ENCODE measurements at places on chromosomes 2 and 18.

GRCh38 chr2:217993817-217994463 lies 8.9 kb downstream of the TNS1 start:
- peak; percentile 67 for DNase-seq

GRCh38 chr2:174125090-174125489 lies 123.2 kb downstream of the OLA1 start:
- no peak for DNase-seq

DNA sequence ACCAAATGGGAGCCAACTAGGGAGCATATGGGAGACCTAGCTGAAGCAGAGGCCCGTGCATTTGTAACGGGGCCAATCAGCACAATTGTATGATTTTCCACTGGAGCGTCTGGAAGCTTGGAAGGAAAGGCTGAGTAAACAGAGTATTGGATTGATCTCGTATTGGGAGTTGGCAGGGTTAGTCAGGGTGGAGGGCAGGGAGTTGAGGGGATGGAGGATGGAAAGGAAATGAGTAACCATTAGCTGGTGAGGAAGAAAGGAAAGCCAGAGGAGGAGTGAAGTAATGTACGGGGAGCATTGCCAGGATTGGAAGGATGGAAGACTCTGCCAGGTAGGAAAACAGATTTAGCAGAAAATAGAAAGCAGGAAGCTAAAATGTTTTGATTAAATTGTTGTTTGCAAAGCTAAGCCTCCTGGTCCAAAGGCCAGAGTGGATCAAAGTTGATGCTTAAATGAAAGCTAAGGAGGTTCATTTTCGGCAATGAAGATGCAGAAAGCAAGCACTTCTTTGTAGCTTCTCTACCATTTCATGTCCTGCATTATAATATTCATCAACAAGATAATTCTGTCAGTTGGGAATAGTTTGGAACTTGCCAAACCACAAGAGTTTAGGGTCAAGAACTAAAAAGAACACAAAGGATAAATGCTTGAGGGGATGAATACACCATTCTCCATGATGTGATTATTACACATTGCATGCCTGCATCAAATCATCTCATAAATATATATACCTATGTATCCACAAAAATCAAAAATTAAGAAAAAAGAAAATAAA lies 75.6 kb upstream of the TTN start:
- DNase-seq: no peak

DNA sequence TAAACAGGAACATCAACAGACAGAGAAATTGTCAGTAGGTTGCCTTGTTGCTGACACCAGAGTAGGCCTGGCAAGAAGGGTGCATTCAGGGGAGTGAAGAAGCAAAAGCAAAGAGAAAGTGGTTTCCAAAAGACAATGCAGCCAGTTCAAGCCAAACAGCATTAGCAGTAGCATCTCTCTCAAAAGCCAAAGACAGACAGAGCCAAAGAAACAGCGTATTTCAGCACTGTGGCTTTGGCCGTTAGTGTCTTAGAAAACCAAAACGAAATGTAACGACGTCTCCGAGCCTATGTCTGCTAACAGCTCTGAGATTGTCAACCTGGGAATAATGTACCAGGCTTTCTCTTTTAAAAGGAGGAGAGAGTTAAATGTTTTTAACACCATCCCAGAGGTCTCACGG lies 178.6 kb downstream of the NRP2 start:
- DNase-seq: no peak

DNA sequence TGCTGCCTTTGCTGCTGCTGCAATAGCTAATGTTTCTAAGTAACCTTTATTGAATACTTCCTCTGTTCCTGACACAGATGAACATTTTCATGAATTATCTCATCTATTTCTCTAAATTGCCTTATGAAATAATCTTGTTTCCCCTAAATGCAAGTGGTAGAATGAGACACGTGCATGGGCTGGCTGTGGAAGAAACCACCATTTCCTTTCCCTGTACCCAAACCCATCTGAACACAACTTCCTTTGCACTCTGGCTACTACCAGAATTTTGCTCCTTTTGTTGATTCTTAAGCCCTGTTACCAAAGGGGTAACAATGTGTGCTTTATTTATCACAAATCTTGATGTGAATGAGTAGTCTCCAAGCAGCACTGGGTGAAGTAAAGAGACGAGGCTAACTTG lies 29.2 kb downstream of the AKAIN1 start:
- no peak for DNase-seq

DNA sequence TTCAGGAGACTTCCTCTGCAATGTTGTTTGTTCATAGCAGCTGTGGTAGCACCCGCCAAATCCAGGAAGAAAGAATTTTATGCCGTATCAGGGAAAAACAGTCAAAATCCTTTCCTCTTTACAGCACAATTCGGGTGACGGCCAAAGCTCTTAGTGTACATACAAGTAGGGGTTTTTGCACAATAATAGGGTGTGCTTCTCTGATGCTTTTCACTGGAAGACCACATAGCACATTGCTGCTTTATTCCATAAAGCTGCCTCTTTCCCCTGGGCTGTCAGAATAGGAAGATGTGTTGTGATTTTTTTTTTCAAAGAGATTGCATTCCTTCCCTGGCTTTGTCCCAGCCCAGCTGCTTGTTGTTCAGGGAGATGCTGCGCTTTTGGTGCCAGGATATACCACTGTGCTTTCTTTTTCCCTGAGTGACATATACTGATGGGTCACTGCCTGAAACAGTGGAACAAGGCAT lies 27.2 kb upstream of the LANCL1 start:
- DNase-seq: no peak

DNA sequence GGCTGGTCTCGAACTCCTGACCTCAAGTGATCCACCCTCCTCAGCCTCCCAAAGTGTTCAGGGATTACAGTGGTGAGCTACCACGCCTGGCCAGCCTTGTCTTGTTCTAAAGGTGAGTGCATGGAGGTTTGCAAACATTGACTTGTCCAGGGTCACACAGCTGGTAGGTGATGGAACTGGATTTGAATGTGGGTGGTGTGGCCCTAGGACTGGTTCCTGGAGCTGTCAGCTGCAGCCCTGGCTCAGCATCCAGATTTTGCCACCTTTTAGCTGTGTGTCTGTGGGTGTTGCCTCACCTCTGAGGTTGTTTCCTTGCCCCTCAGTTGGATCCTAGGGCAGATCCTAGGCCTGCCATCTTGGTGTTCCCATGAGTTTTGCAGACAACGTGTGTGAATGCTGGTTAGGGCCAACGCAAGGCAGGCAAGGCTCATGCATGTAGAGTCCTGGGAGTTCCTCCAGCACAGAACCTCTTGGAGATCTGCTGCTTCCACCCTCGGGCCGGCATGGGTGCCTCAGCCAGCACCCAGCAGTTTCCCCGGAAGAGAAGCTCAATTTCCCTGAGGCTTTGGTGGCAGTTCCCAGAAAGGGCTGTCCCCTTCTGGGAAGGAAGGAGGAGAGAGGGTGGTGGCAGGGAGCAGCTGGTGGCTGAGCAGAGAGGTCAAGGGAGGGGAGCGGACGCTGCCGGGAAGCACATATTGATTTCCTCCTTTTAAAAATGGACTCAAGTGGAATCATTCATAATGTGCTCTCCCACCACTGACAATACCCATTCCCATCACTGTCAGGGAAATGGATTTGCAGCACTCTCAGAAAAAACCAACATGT lies 127.6 kb upstream of the HS6ST1 start:
- no peak for DNase-seq

- DNase-seq: no peak
Observed at GRCh38 chr2:99729104-99730025, 239.5 kb upstream of the REV1 start.
